ENCODE measurements at places on chromosomes 16 and 17. TPM values are rescaled to one million over a fixed set of nuclear protein-coding genes. Genes with fewer than 3 reads are reported as not detected.

DNA sequence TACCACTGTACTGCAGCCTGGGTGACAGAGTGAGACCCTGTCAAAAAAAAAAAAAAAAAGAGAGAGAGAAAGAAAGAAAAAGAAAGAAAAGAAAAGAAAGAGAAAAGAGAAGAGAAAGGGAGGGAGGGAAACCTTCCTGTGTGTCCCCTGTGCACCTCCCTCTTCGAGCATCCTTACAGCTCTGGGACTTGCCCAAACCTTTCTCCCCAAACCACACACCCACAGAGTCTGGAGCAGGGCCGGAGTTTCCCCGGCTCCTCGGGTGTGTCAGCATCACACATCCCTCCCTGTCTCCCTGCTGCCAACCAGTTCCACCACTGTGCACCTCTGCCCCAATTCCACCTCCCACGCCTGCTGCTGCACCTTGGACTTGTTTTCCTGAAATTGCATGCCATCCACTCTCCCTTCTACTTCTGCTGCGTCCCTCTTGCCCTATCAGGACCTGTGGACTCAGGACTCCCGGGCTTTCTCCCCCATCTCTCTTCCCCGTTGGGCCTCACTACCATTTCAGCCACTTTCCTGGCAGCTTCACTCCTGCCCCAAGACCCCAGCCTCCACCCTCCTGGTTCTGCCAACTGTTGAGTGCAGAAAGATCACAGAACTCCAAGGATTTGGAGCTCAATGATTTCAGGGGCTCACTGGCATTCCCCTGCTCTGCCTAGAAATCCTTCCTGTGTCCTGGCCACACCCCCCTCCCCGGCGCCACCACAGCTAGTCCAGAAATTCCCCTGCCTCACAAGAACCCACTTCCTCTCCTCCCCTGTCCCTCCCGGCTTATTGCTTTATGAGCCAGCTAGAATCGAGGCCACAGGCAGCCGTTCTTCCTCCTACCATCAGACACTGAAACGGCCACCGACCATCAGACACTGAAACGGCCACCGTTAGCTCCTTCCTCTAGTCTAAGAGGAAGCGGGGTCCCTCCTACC is 3.7 kb upstream of the CDK3 start:
- no peaks in the 10 kb centered on the region for H3K27me3 ChIP-seq
- peaks cover 10% of the 10 kb centered on the region for H3K4me1 ChIP-seq
- H3K36me3 ChIP-seq = peaks cover 11% of the 10 kb centered on the region
- no peak for DNase-seq
- H3K27ac ChIP-seq = no peak overlapping the region
- H3K4me3 ChIP-seq = no peak overlapping the region

GRCh38 chr17:63925615-63926014 is 6.5 kb downstream of the CD79B start:
- no peaks in the 10 kb centered on the region for H3K4me1 ChIP-seq
- peaks cover 3% of the 10 kb centered on the region for H3K27me3 ChIP-seq
- H3K36me3 ChIP-seq = no peaks in the 10 kb centered on the region
- no peak for DNase-seq
- no peak overlapping the region for H3K27ac ChIP-seq

GRCh38 chr16:75774197-75774596 is 47.9 kb upstream of the CPHXL start:
- no peaks in the 10 kb centered on the region for H3K4me1 ChIP-seq
- no peak overlapping the region for H3K4me3 ChIP-seq
- no peak for DNase-seq

Gene C17orf78
- total RNA-seq = not detected

Gene TUBB3
- 201 TPM for total RNA-seq

DNA sequence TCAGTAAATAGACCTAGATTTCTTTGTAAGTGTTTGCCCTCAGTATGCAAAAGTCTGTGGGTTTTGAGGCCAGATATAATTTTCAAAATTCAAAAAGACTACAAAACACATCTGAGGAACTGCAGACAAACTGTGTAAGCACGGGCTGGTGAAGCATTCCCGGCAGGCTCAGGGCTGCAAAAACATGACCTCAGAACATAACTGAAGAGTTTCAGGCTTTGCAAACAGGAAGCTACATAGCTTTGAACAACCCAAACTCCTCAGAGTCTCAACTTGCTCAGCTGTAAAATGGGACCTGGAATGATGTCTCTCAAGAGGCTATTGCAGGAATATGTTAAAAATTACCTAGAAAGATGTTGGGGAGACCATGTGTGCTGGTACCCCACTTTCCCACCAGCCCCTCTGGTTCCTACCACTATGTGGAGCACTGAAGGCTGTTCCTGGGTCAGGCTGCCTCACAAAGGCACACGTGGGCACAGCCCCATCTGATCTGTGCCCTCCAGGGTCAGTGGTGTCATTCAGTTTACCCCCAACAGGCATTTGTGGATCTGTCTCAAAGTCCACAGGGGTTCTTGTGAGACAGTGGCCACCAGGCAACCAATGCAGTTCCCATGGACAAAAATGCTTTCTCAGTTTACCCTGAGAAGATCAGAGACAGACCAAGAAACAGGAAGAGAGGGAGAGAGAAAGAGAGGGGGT is 72.9 kb downstream of the CREBBP start:
- H3K27ac ChIP-seq = no peak overlapping the region
- DNase-seq = no peak
- H3K27me3 ChIP-seq = no peaks in the 10 kb centered on the region
- no peak overlapping the region for H3K4me3 ChIP-seq
- H3K4me1 ChIP-seq = peaks cover 33% of the 10 kb centered on the region

Gene SLC13A2
- 0.29 TPM for total RNA-seq

Gene ERN2
- total RNA-seq = 0.71 TPM

Gene MAP2K6
- 44.3 TPM for total RNA-seq

Gene ACSM3
- total RNA-seq = 119 TPM

DNA sequence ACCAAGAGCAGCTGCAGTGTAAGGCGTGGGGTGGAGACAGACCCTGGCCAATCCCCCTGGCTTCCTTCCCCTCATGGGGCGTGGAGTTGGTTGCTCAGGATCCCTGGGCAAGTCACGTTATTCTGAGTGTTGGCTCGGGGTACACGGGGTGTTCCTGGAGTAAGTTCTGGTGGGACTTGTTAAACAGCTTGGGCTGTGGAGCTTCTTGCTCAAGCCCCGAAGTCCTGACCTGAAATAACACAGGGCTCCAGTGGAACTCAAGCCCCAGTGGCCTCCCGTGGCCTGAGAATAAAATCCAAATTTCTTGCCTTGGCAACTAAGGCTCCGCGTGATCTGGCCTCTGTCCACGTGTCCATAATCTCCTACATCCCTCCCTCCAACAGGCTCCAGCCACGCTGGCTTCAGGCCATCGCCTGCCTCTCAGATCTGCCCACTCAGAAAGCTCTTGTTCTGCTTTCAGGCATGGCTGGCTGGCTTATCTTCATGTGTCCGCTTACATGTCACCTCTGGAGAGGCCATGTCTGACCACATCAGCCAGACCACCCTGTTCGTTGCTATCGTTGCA is 49.3 kb upstream of the BCO1 start:
- no peaks in the 10 kb centered on the region for H3K36me3 ChIP-seq
- peaks cover 6% of the 10 kb centered on the region for H3K4me1 ChIP-seq
- peaks cover 9% of the 10 kb centered on the region for H3K27me3 ChIP-seq
- no peak for DNase-seq

GRCh38 chr16:54927125-54928015 is 3.3 kb upstream of the IRX5 start:
- no peak for DNase-seq
- peak overlapping the region; percentile 67 for H3K27ac ChIP-seq
- H3K4me1 ChIP-seq = peaks cover 30% of the 10 kb centered on the region
